Kidney epithelial cell (primary cell): ENCODE measurements at places on chromosomes 13 and 19. TPM values are rescaled to one million over a fixed set of nuclear protein-coding genes. Genes with fewer than 3 reads are reported as not detected.

- DNase-seq, result no peak
Observed at GRCh38 chr19:49403404-49404187, 15.5 kb downstream of the KASH5 start.

DNA sequence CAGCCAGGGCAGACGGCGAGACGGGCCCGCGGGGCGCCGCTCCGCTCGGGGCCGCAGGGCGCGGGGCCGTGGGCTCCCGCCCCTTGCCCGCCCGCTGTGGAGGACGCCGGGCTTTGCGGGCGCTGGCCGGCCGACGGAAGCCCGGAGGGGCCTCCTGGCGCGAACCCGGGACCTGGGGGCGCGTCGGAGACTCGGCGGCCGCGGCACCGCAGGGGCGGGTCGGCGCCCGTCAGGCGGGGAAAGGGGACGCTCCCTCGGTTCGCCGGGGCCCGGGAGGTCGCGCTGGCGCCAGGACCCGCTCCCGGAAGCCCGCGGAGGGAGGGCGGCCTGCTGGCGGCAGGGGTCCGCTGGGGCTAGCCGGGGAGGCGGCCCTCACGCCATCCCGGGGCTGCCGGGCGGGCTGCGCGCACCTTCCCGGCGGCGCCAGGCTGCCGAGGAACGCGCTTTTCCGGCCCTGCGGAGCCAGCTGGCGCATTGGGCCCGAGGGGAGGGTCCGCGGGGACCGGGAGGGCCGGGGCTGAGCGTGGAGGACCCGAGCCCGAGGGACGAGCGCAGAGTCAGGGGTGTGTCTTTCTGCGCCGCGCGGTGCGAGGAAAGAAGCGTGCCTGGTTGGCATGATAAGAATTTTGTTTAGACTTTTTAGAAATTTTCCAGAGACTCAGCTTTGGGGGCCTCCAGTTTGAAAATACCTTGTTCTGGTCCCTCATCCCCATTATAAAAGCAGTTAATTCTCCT, 511 bp downstream of the GARRE1 start:
- no peak for DNase-seq

LAIR1 gene
- total RNA-seq, result 1.0 TPM in 1 of 2 replicates, not detected in the other

DNA sequence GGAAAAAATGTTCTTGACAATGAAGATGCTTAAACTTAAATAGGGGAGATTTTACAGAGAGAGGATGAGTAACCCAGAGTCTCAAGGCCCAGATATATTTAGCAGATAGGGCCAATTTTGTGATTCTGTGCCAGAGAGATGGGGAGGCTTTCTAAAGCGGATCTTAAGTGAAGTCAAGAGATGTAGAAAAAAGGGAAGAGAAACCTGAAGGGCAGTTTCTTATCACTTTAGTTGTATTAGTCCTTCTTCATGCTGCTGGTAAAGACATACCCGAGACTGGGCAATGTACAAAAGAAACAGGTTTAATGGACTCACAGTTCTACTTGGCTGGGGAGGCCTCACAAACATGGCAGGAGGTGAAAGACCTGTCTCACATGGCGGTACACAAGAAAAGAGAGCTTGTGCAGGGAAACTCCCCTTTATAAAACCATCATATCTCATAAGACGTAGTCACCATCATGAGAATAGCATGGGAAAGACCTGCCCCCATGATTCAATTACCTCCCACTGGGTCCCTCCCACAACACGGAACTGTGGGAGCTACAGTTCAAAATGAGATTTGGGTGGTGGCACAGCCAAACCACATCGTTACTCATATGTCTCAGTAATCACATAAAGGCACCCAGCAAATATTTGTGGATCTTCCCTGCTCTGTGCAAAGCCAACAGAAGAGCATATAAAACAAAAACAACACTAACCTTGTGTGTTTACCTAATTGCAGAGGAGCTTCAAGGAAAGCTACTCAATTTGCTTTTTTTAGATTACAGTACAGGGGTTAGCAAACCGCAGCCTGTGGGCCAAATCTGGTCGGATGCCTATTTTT, 102.6 kb upstream of the MYCBP2 start:
- no peak for DNase-seq

DNA sequence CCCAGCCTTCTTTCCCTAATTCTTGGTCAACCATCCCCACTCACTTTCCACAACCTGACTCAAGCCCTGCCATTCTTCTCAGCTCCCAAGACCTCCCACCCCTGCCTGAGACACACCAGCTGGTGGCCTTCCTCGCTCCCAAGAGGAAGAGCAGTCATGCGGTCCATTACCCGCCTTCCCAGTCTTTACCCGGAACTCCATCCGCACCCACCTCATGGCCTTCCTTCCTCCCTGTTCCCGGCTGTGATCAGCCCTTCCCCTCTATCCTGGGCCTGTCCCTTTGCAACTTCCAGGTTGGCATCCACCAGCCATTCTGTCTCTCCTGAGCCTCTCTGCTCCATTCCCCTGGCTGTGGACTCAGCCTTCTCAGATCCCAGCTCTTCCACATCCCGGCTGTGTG, 18.6 kb upstream of the INSR start:
- no peak for DNase-seq

DNA sequence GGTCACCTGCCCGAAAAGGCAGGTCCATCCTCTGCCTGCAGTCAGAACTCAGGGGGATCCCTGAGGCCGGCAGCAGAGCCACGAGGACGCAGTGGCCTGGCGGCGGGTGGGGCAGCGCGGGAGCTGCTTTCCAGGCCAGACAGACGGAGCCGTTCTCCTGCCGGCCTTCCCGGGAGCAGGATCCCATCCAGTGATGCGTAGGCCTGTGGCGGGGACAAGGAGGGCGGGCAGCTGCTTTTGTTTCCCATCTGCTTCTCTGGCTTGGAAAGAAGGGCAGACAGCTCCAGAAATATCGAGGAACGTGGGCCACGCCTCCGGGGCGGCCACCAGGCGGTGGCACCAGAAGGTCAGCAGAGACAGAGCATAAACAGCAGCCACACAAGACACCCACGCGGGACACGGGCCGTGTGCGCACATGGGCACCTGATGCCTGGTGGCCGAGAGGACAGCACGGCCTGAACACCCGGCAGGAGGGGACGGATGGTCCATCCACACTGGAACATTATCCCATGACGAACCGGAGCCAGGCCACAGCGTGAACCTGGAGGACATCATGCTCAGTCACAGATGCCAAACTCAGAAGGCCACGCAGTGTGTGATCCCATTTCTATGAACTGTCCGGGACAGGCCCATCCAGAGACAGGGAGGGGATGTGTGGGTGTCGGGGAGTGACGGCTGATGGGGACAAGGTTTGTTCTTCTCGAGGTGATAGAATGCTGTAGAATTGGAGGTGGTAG, 13.9 kb upstream of the MKNK2 start:
- DNase-seq, result no peak

- DNase-seq, result peak; percentile 21
Observed at GRCh38 chr19:34096020-34096915, 76.0 kb upstream of the LSM14A start.

- no peak for DNase-seq
Observed at GRCh38 chr19:24062190-24062589, 24.8 kb upstream of the ZNF254 start.

DNA sequence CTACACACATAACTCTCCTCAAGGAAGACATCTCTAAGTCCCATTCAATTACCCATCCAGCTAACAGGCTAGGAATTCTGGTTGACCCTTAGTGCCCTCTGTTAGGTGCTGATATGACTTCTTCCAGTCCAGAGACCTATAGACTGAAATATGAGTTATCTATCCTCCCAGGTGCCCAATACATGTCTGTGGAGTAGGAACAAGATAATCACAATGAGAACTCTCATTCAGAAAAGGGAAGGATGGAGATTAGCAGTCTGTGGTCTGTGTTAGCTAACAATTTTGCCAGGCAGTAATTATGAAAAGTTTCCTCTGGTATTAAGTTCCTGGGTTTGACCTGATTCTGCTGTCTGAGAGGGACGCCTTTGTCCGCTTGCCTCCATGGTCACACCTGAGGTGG, 44.2 kb upstream of the SLAIN1 start:
- DNase-seq, result no peak

DNA sequence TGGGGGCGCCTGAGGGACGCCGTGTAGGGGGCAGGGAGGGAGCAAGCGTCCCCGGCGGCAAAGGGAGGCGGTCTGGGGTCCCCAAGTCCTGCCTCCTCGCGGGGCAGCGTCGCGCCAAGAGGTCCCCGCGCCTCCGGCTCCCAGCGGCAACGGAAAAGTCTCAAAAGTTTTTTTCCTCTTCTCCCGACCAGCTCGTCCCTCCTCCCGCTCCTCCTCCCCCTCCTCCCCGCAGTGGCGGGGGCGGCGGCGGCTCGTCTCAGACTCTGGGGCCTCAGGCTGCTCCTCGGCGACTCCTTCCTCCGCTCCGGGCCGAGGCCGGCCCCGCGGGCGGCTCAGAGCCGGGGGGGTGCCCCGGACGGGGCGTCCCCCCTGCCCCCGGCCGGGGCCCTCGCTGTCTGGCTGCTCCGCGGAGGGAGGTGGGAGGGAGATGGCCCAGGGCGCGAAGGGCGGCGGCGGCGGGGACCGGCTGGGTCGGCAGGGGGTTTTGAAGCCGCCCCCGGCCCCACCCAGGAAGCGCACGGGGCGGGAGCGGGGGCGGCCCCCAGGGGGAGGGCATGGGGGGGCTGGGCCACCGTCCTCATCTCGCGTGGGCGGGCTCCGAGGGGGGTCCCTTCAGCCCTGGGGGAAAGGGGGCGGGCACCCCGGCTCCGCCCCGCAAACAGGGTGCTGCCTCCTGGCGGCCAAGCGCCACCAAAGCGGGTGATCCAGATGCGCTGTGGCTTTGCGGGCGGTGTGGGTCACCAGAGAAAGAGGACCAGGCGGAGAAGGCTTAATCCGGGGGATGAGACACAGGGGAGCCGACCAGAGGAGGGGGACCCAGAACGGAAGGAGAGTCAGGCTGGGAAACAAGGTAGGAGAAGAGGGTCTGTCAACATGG, at the start of gene TGFB1:
TGFB1 (minus strand) TSS at position 457 of the 877 bp plus-strand sequence. CDS start 878 bp downstream, outside the sequence.
- no peak for DNase-seq

TFDP1 gene
- 47.7 and 54.4 TPM in 2 replicates for total RNA-seq

DNA sequence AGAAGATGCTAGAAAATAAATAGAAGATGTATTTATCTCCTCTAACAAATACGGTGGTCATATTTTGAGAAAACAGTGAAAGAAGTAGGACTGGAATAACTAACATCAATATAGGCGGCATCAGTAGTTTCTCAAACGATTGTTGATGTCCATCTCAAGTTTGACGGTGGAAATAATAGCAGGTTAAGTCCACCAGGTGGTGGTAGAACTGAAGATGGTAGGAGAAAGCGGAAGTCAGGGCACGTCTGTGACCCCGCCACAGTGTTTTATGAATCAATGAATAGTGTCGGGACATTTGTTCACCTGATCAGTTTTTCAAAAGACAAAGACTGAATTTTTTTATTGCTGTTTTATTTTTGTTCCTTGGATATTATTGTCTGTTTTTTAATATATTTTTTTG, 706.4 kb upstream of the SLC10A2 start:
- no peak for DNase-seq

GRCh38 chr13:41468631-41469030, 11.3 kb downstream of the RGCC start:
- DNase-seq, result no peak

GRCh38 chr13:34344816-34345215, 526.9 kb downstream of the RFC3 start:
- DNase-seq, result no peak

- DNase-seq, result no peak
Observed at GRCh38 chr13:32165796-32166195, 134.2 kb downstream of the FRY start.

DNA sequence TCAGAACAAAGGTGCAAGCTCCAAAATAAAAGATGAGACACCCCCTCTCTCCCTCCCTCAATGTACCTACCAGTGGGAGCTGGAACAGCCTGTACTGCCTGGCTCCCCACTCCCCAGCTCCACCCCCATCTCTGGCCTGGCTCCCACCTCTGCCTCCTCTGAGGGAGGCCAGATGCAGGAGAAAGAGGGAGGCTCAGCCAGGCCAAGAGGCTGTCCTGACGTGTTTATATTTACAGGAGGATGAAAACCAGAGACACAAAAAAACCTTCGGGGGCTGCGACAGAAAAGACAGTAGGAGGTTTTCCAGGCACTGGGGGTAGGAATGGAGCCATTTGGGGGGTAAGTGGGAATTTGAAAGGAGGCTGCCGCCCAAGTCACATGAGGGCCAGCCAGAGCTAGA, 19.7 kb downstream of the ARHGEF18 start:
- DNase-seq, result no peak

GRCh38 chr13:57631596-57632275, at the start of gene PCDH17:
PCDH17 (plus strand) TSS chr13:57631744; CDS start chr13:57632547, 803 bp downstream.
- DNase-seq, result no peak

DNA sequence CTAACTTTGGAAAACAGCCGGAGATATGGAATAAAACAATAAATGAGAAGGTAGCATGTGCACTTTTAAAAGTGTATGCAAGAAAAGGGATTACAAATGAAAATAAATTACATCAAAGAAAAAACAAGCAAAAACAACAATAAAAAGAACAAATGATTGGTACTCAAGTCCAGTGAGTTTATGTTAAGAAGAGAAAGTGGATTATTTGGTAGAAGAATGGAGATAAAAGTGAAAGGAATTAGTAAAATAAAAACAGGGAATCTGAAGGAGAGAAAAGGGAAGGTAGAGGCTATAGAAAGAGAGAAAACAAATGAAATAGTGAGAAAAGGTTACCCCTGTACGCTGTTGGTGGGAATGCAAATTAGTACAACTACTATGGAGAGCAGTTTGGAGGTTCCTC, 28.6 kb upstream of the KLF12 start:
- DNase-seq, result no peak

- DNase-seq, result no peak
Observed at GRCh38 chr19:45773384-45773783, 4.3 kb upstream of the SIX5 start.

- peak; percentile 25 for DNase-seq
Observed at GRCh38 chr13:32639502-32640105, 53.4 kb downstream of the PDS5B start.
